Hair follicular keratinocyte (primary cell): ENCODE measurements at places on chromosomes 5 and 9. TPM values are rescaled to one million over a fixed set of nuclear protein-coding genes. Genes with fewer than 3 reads are reported as not detected.

EPB41L4A gene
- total RNA-seq = 1.3 and 6.8 TPM in 2 replicates

SWI5 gene
- 27.8 and 38.7 TPM in 2 replicates for total RNA-seq

LIX1 gene
- under 0.01 TPM in 1 of 2 replicates, not detected in the other for total RNA-seq

IFT74 gene
- 10.6 and 11.4 TPM in 2 replicates for total RNA-seq

PFN3 gene
- total RNA-seq = not detected in 2 replicates

SV2C gene
- total RNA-seq = 0.08 TPM in 1 of 2 replicates, not detected in the other

SPATA31A3 gene
- total RNA-seq = not detected in 2 replicates

CDC25C gene
- 5.2 and 11.9 TPM in 2 replicates for total RNA-seq

DAB2 gene
- 7.4 and 11.9 TPM in 2 replicates for total RNA-seq

STKLD1 gene
- 0.19 TPM in 1 of 2 replicates, not detected in the other for total RNA-seq

ARHGAP26 gene
- total RNA-seq = 4.4 and 5.2 TPM in 2 replicates

TENT4A gene
- 9.7 and 13.5 TPM in 2 replicates for total RNA-seq

ARHGEF39 gene
- 7.8 and 23.5 TPM in 2 replicates for total RNA-seq

ABLIM3 gene
- total RNA-seq = 5.5 and 7.2 TPM in 2 replicates

MCC gene
- total RNA-seq = 30.6 and 45.2 TPM in 2 replicates

OR2S2 gene
- total RNA-seq = not detected in 2 replicates

PCDHA1 gene
- not detected in 2 replicates for total RNA-seq

TCF7 gene
- total RNA-seq = 2.2 and 3.4 TPM in 2 replicates

IL7R gene
- total RNA-seq = 4.1 and 5.5 TPM in 2 replicates

VAV2 gene
- total RNA-seq = 22.5 and 24.4 TPM in 2 replicates

FRRS1L gene
- not detected in 2 replicates for total RNA-seq

NME5 gene
- total RNA-seq = not detected in 2 replicates

MYOZ3 gene
- total RNA-seq = 0.53 TPM in 1 of 2 replicates, not detected in the other

C5orf58 gene
- not detected in 2 replicates for total RNA-seq

TAF11L10 gene
- total RNA-seq = not detected in 2 replicates

HSPA9 gene
- total RNA-seq = 269 and 385 TPM in 2 replicates

GKAP1 gene
- 0.08 and 0.80 TPM in 2 replicates for total RNA-seq

DAPK1 gene
- total RNA-seq = 0.55 and 1.0 TPM in 2 replicates

LCN1 gene
- not detected in 2 replicates for total RNA-seq

PKD2L2 gene
- total RNA-seq = not detected in 2 replicates

TPRN gene
- 4.9 and 6.7 TPM in 2 replicates for total RNA-seq

RASGRF2 gene
- under 0.01 and 0.15 TPM in 2 replicates for total RNA-seq
